Left ventricle myocardium inferior (tissue), 1 donor: ENCODE measurements at places on chromosomes 3 and 15.

DNA sequence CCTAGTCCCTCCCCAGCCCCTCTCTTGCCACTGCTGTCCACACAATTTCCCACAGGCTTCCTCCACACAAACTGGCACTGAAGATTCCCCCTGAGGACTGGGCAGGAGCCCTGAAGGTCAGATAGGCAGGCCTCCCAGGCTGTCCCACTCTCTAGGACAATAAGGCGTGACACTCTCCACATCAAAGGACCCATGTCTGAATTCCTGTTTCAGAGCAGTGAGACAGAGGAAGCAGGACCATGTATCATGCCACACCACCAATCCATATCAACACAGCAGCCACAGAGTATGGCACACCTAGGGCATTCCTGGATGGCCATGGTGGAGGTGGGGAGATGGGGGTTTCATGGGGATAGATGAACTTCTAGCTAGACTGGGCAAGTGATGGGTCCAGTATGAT is 13.8 kb upstream of the CCR1 start:
- DNase-seq: no peak

- no peak for DNase-seq
Observed at GRCh38 chr3:188301147-188301546, 147.2 kb downstream of the LPP start.

- no peak for DNase-seq
Observed at GRCh38 chr3:194808640-194809097, 123.0 kb downstream of the FAM43A start.

DNA sequence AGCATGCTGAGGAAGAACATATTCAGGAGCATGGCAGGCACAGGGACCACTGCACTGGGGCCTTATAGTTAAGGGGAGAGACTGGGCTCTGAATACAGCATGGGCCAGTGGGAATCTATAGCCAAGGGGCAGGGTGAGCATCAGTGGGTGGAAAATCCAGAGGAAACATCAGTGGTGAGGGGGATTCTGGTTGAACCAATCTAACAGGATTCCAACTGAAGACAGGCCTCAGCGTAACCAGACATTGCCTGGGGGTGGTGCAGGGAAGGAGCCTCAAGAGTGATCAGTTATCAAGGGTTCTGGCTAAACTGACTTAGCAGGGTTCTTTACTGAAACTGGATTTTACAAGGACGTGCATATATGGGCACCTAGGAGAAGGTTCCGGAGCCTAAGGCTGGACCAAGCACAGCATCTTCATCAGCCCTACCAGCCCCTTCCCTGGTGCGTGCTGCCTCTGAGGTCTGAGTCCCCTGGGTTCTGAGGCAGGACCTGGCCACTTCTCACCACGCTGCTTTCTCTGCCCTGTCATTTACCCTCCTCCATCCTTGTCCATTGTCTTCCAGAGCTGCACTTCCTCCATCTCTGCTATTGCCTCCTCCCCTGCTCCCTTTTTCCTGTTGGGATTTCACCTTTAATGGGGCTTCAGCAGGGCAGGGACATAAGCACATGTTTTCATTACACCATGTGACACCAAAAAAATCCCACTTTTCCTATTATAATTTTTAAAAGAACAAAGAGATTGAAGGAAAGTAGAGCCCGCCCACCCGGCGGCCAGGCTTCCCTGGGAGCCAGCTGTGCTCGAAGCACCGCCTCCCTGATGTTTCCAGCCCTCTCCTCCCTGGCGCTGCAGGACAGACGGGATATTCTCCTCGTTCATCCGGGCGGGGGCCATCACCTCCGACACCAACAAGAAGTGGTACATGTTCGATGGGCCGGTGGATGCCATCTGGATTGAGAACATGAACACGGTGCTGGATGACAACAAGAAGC is 52.1 kb downstream of the DNAH1 start:
- no peak for DNase-seq

GRCh38 chr3:30141178-30141581 is 465.2 kb upstream of the TGFBR2 start:
- no peak for DNase-seq

DNA sequence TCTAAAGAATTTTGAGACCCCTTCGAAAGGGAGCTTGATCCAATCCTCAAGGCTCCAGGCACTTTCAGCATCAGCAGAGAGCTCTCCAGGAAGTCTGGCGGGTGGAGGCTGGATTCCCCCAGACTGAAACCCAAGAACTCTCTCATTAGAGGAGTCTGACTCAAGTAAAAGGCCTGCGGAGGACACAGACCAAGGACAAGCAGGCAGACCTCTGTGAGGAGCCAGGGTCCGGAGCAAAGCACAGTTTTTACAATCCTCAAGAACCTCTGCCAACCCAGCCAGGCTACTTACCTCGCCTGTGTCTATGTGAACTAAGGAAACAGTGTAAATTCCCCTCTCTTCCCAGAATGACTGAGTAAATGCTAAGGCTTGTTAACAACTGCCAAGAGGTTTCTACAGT is 86.2 kb downstream of the FBN1 start:
- peak; percentile 17 for DNase-seq

DNA sequence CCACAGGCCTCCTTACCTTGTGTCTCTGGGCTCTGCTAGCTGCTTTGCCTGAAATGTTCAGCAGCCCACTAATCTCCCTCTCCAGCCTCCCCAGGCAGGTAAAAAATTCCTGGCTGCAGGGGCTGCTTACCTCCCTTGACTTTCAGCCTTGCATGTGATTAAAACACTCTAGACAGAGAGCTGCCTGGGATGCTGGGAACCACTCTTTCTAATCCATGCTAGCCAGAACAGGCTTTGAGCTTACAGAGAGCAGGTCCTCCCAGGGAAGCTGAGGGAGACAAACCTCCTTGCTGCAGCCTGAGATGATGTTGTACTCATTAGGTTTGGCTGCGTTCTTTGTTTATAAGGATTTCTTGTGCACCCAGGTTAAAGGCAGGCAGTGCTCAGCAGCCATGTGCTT is 33.7 kb upstream of the LIPC start:
- no peak for DNase-seq

DNA sequence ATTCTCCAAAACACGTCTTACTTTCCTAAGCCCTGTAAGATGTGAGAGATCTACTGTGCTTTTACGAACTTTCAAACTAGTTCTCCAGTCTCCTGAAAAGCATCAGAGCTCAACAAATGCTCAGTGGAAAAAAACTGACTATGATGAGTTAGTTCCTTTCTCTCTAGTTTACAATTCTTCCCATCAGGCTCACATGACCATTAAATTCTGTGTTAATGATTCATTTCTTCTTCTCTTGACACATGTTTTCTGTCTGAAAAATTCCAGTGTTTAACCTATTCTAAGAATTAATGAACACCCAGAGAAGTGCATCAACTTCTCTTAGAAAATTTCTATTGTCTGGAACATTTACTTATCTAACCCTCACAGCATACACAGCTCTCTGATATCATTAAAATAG is 844.3 kb downstream of the SI start:
- DNase-seq: no peak

GRCh38 chr3:190854062-190854461 is 8.4 kb downstream of the GMNC start:
- DNase-seq: no peak

DNA sequence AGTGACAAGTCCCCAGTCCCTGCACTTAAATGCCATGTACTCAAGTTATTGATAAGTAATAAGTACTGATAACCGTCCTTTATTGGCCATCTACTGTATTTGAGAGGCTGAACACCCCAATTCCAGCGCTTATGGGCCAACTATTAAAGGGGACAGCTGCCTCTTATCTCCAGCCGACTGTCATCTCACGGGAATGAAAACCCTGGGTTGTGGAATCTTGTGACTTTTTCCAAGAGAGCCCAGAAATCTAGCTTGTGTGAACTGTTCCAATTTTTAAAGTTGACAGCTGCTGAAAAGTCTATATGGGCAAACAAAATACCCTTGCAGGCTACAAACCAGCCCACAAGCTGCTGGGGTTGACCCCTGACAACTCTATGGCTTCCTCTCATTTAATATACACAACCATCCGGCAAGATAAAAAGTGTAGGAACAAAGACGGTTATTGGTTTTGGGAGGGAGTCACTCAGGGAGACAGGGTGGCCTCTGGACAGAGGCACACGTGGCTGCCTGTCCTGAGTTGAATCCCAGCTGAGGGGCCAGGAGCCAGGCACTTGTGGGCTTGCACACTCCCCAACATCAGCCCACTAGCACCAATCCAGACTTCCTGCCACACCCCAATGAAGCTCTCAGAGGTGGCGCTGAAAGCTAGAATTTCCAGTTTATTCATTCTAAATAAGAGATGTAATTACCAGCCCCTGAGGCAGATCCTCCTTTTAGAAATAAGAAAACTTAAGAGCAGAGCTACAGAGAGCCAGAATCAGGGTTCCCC is 16.2 kb downstream of the SPSB4 start:
- DNase-seq: no peak

DNA sequence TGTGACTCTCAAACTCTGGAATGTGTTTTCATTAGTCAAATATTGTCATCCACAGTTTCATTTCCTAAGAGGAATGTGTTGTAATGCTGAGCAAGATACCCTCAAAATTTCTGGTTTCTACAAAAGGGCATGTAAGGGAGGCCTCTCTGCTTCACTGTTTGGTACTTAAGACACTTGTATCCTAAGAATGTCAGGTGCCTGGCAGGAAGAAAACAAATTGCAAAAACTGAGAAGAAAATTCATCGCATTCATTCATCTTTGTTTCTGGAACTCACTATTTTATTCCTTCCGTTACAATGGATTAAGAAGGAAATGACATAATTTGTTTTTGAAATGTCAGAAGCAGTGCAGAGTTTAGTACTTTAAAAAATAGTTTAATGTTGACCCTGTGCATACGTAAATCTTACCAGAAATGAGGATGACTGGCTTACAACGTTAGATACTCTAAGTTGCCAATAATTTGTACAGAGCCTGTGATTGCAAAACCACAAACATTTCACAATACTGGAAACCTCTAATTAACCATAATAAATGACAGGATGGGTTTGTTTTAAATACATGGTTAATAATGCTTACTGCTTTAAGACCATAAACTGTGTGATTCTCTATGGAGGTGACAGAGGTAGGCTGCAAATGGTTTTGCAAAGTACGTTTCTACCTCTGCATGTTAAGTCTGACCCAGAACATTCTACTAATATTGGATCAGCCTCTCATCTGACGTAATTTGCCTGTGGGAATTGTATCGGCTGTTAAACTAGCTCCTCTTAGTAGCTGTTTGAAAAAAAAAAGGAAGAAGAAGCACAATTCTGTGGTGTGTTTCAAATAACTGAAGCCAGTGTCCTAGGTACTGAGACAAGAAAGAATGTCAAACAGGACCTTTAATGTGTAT is 477.8 kb downstream of the RBMS3 start:
- no peak for DNase-seq

DNA sequence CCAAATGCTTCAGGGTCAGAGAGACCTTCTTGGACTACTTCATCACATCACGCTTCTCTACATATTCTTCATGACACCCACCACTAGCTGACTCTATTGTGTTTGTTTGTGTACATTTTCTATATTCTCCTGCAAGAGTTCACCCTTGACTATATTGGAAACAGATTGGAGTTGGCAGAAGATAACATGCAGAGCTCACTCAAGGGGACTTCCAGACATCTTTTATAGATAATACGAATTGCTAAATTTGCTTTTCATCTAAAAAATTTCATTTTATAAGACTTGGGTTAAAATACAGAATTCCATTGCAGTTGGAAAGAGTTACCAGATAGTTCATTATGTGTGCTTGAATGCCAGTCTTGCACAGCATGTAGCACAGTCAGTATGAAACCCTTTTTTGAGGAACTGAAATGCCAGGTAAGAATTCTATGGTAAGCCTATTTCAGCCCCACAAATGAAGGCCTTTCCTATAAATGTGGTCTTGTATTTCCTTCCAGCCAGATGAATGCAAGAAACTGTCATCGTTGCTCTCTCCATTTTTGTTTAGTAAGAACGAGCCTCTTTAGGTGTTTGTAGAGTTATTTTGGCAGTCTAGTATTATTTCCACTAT is 177.6 kb downstream of the GHSR start:
- DNase-seq: no peak

GRCh38 chr15:65987100-65987499 is 117.8 kb downstream of the RAB11A start:
- DNase-seq: no peak

DNA sequence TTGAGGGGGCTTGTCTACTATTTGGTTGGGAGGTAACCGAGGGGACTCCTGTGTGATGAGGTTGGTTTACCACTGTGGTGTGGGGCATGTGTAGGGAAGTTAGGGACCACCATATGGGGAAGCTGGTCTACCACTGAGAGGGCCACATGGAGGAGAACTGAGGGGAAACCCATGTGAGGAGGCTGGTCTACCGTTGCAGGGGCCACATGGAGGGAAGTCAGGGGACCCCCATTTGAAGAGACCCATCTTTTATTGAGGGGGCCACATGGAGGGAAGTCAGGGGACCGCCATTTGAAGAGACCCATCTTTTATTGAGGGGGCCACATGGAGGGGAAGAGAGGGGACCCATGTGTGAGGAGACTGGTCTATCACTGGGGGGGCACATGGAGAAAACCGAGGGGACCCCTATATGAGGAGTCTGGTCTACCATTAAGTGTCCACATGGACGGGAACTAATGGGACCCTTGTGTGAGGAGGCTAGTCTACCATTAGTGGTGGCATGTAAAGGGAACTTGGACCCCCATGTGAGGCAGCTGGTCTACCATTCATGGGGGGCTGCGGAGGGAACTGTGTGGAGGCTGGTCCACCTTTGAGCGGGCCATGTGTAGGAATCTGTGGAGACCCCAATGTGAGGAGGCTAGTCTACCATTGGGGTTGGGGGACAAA is 165.5 kb downstream of the FBLN2 start:
- DNase-seq: no peak

DNA sequence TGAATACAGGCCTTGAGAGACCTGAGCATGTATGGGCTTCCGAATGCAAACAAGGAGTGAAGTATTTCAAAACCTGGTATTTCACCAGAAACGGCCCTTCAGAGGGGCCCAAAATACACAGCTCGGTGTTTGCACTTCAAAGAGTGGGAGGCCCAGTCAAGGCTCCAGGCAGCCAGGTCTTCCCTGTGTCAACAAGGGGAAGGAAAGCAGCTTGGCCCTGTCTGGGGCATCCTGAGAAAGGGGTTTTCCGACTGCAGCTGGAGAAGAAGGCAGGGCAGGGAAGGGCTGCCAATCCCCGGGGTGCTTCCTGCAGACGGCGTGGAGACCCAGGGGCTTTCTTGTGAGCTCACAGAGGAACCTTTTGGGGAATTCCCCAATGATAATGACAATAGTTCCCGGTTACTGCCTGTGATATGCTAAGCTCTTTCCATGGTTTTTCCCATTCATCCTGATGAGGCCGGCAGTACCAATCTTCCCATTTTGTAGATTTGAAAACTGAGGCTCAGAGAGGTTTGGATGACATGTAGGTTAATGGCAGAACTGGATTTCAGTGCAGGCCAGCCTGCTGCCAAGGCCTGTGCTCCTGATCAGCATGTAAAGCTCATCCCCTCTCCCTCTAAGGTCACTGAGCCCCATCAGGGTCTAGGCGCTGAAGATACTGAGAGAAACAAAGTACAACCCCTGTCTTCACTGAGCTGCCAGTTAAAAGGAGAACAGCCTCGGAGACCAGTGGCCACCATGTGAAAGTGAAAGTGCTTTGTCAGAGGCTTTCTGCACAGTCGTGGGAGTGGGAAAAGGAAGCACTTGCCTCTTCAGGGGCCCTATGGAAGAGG is 43.0 kb upstream of the TLE3 start:
- DNase-seq: no peak

GRCh38 chr3:124381575-124382333 is 348.5 kb upstream of the UMPS start:
- no peak for DNase-seq

GRCh38 chr3:35638251-35638979 is 910 bp upstream of the ARPP21 start:
- DNase-seq: no peak
